Fibroblast of lung (primary cell): ENCODE measurements at places on chromosomes 16 and 17. TPM values are rescaled to one million over a fixed set of nuclear protein-coding genes. Genes with fewer than 3 reads are reported as not detected.

Gene CA10
- polyA plus RNA-seq = not detected in 2 replicates

Gene IGSF6
- polyA plus RNA-seq = not detected in 2 replicates

Gene SHISA6
- polyA plus RNA-seq = not detected in 2 replicates

Gene MYO15A
- 0.42 and 0.55 TPM in 2 replicates for polyA plus RNA-seq

Gene TIGD7
- polyA plus RNA-seq = 2.2 and 2.9 TPM in 2 replicates

Gene CSNK2A2
- polyA plus RNA-seq = 51.0 and 54.3 TPM in 2 replicates

Gene WSCD1
- polyA plus RNA-seq = 0.06 and 0.56 TPM in 2 replicates

Gene SYT17
- 0.15 TPM in 1 of 2 replicates, not detected in the other for polyA plus RNA-seq

Gene C1QTNF1
- 15.0 and 15.7 TPM in 2 replicates for polyA plus RNA-seq

Gene HBA2
- 0.19 TPM in 1 of 2 replicates, not detected in the other for polyA plus RNA-seq

Gene GAS7
- polyA plus RNA-seq = 0.58 and 5.2 TPM in 2 replicates

Gene KRT24
- not detected in 2 replicates for polyA plus RNA-seq

Gene RCVRN
- polyA plus RNA-seq = not detected in 2 replicates

Gene SLC16A6
- 1.7 and 8.8 TPM in 2 replicates for polyA plus RNA-seq

Gene NPIPB6
- polyA plus RNA-seq = 0.05 and 0.23 TPM in 2 replicates

Gene SLC5A11
- not detected in 2 replicates for polyA plus RNA-seq

Gene BAHCC1
- polyA plus RNA-seq = 1.5 and 1.8 TPM in 2 replicates

Gene CCL1
- polyA plus RNA-seq = not detected in 2 replicates

Gene KRT33A
- not detected in 2 replicates for polyA plus RNA-seq

Gene GINS2
- polyA plus RNA-seq = 5.5 and 18.3 TPM in 2 replicates

Gene GAS2L2
- polyA plus RNA-seq = not detected in 2 replicates

Gene TLK2
- polyA plus RNA-seq = 51.6 and 55.5 TPM in 2 replicates

Gene SREBF1
- 29.7 and 49.1 TPM in 2 replicates for polyA plus RNA-seq

Gene ITGAL
- not detected in 2 replicates for polyA plus RNA-seq

Gene KRTAP4-6
- not detected in 2 replicates for polyA plus RNA-seq

Gene TMEM114
- polyA plus RNA-seq = not detected in 2 replicates

Gene ASGR2
- not detected in 2 replicates for polyA plus RNA-seq

Gene HEXIM2
- polyA plus RNA-seq = 1.9 and 2.7 TPM in 2 replicates

Gene IKZF3
- polyA plus RNA-seq = 0.03 TPM in 1 of 2 replicates, not detected in the other

Gene TBX2
- 40.5 and 64.9 TPM in 2 replicates for polyA plus RNA-seq

Gene CD300E
- not detected in 2 replicates for polyA plus RNA-seq

Gene TPPP3
- polyA plus RNA-seq = 2.9 and 6.5 TPM in 2 replicates

Gene KRTAP4-3
- polyA plus RNA-seq = not detected in 2 replicates
